ENCODE measurements at places on chromosomes 2 and 18.

- no peak for DNase-seq
Observed at GRCh38 chr2:168574856-168575630, 119.0 kb downstream of the CERS6 start.

DNA sequence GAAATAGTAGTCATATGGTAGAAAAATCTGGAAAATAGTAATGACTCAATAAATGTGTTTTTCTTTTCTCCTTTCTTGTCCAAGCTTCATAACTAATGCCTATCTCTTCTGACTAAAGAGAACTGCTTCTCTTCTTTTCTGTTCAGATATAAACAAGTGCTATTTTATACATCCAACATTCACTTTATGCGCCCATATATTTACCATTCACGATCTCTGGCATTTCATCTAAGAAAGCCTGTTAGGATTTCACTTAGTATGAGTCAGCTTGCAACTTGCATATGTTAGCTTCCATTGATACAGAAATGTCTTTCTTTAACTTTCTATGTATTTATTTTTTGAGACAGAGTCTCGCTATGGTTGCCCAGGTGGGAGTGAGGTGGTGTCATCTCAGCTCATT, 224.9 kb downstream of the VAPA start:
- DNase-seq = no peak

- DNase-seq = no peak
Observed at GRCh38 chr2:150127346-150127990, 360.0 kb downstream of the RND3 start.

DNA sequence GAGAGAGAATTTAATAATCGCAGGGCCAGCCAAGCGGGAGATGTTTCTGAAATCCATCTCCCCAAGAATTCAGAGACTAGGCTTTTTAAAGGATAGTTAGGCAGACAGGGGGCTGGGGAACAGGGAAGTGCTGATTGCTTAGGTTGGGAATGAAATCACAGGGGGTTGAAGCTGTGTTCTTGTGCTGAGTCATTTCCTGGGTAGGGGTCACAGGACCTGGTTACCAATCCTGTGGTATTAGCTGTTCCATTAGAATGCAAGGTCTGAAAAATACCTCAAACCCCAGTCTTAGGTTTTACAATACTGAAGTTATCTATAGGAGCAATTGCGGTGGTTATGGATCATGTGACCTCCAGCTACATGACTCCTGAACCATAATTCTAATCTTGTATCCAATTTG, 4.6 kb downstream of the SP140 start:
- DNase-seq = no peak

DNA sequence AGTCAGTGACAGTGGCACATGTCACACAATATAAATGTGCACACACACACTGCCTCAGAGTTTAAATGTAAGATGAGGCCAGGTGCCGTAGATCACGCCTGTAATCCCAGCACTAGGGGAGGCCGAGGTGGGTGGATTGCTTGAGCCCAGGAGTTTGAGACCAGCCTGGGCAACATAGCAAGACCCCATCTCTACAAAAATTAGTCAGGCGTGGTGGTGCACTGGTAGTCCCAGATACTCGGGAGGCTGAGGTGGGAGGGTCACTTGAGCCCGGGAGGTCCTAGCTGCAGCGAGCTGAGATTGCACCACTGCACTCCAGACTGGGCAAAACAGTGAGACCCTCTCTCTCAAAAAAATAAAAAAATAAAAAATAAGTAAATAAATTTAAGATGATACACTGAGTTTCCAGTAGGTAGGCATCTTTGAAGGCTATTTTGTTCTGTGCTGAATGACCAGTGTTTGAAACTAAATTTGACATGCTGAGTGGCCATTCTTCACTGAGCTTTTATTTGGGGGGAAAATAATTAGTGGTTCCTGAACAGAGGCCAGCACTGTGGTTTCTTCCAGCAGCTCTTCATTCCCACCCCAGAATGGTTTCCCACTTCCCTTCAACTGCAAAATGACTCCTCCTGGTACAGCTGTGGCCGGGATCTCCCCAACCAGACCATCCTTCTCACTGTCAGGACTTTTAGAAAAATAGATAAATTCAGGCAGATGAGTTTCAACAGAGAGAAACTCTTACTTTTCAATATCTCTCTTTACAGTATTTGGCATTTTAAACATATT, 44.9 kb downstream of the PSMG2 start:
- no peak for DNase-seq

DNA sequence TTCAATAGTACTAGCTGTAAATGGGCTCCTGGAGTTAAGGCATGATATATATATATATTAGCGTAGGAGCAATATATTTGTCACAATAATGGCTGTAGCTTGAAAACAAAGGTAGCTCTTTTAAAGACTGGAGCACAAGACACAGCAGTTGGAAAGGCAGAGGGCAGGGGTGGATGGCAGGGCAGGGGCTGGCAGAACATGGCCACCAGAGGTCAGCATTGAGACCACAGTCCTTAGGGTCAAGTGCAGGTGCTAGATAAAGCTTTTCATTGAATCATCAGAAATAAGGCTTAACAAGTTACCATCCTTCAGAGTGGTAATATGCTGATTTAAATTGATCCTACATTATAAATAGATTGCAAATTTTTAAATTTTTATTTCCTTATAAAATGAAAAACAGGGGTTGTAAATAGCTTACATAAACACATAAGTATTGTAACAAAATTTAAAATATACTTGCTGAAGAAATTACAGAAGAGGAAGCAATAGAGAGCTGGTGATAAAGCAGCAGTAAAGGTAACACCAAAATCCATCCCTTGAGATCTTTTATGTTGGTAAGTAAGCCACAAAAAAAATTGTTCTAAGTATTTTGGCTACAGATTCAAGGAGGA, 161.2 kb upstream of the PIEZO2 start:
- no peak for DNase-seq

All from GM12864 (cell line).